ENCODE measurements at places on chromosomes 2 and 18.

- DNase-seq = no peak
These were observed 412.3 kb upstream of the RGPD4 start for GRCh38 chr2:107414376-107414775.

GRCh38 chr2:176854878-176855277 is 357.7 kb upstream of the HNRNPA3 start:
- DNase-seq = no peak

GRCh38 chr2:54903736-54904554 is 146.3 kb downstream of the RTN4 start:
- no peak for DNase-seq

GRCh38 chr18:34809451-34810072 is 99.5 kb downstream of the DTNA start:
- no peak for DNase-seq

GRCh38 chr18:77948567-77948966 is 698.9 kb downstream of the GALR1 start:
- DNase-seq = no peak

DNA sequence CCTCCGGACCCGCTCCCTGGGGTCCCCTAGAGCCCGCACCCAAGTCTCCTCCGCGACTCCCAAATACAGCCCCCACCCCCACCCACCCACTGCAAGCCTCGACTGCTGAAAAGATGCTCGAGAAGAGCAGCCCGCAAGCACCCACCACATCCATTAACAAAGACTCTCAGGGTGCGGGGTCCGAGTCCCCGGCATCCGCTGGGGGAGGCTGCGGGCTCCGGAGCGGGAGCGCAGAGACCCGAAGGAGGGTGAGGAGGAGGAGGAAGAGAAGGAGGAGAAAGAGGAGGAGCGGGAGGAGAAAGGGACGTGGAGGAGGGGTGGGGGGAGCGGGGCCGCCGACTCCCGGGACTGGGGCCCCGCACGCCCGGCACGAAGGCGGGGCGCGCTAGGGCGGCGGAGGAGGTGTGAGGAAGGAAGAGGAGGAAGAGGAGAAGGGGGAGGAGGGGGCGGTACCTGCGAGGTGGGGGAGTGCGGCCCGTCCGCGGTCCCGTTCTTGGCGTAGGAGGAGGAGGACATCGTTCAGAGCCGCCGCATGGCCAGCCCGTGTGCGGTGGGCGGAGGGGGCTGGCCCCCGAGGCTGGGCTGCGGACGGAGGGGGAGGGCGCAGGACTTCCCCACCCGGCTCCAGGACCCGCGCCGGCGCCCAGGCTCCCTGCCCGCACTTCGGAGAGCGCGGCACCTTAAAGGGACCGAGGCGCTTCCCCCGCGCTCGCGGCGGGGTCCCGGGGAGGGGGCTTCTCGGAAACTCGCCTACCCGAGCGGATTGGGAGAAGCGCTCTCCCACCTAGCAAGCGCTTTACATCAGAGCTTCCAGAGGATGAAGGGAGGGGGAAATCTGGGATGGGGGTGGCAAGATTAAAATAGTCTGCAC is at the start of gene CACNB4:
Gene CACNB4 (minus strand): TSS at position 549 of the 871 bp plus-strand sequence.
- DNase-seq = no peak

Measured in nucleus accumbens (tissue), 56 donors.